ENCODE measurements at places on chromosomes 2 and 18. TPM values are rescaled to one million over a fixed set of nuclear protein-coding genes. Genes with fewer than 3 reads are reported as not detected.

GRCh38 chr2:102558463-102558862 is 60.9 kb upstream of the SLC9A2 start:
- DNase-seq = no peak

DNA sequence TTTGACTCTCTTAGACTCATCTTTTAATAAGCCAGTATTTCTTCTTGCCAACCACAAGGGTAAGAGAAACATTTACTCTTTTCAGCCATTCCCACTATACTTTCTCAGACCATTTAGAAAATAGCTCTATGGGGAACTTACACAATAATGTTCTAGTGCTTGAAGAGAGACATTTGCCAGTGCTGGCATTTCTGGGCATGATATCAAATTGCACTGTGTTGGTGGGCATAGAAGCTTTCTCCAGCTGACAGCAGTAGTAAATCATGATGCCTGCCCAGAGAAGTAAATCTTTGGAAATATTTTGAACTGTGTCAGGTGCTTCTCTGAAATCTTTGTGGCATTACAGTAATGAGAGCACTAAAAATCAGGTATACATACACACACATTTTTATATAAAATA is 346.6 kb downstream of the CBLN2 start:
- DNase-seq = no peak

GRCh38 chr2:126809340-126809739 is 89.3 kb upstream of the TEX51 start:
- DNase-seq = no peak

DNA sequence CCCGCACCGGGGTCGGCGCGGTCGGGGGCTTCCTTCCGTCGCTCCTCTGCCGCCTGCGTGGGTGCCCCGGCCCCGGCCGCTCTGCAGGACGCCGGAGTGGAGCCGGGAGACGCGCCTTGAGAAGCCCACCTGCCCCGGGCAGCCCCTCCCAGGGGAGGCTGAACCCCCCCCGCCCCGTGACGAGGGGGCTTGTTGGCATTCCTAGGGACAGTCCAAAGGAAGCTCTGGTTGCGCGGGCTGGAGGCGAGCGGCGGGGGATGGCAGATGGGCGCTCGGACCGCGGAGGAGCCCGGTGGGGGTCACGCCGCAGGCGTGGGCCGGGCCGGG is 133.5 kb upstream of the MGAT5 start:
- no peak for DNase-seq

GRCh38 chr2:40754912-40755311 is 303.0 kb upstream of the SLC8A1 start:
- no peak for DNase-seq

DNA sequence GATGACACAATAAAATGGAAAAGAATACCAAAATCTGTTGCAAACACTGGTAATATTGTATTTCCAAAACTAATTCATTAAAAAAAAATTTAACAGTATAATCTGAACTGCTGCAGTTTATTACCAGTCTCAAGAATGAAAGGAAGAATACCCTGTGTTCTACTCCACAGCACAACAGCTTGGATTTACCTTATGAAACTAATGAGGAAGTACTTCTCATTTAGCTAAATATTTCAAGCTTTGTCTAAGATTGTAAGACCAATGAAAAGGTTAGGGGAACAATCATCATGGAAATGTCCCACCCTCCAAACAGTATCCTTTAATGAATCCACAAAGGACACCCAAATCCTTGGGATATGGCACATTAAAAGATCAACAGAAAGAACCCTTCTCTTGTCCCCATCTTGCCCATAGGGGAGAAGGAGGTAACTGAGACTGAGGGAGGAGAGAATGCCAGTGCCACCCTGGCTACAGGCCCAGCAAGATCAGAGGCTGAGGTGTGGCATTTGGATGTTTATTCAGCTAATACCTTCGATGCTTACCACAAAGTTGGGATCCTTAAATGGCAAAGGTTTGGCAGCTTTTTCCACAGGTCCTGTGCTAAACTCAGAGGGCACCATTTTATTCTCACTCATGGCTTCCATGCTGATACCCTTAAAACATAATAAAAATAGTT is 17.7 kb downstream of the INO80C start:
- DNase-seq = no peak

- no peak for DNase-seq
Observed at GRCh38 chr2:134359367-134360081, 105.7 kb downstream of the MGAT5 start.

- DNase-seq = no peak
Observed at GRCh38 chr2:64112016-64112415, 32.2 kb downstream of the PELI1 start.

DNA sequence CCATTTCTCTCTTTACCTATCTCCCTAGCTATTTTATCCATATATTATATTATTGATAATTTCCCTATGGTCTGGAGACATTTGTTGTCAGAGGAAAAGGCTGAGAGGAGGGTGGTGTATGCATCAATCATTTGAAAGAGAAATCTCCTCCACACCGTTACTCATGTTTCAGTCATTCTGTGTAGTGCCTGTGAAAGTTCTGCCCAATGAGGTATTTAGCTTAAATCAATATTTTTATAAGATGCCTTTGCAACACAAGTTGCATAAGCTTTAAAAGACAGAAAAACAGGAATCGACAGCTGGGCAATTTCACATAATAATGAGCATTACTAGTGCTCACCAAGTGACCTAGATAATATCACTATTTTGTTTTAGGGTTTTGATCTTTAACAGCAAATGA is 363.7 kb upstream of the FSIP2 start:
- no peak for DNase-seq

DNA sequence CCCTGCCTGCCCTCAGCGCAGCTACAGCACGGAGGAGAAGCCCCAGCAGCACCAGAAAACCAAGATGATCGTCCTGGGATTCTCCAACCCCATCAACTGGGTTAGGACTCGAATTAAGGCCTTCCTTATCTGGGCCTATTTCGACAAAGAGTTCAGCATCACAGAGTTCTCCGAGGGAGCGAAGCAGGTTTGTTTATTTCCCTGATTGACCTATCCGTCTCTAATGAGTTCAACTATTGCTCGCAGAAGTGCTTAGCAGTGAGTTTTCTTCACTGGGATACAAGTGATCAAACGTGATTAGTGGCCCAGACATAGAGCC is 639 bp downstream of the MAIP1 start:
- DNase-seq = no peak

The KCNG3 gene
- 0.04 TPM for polyA plus RNA-seq

The NDUFAF7 gene
- polyA plus RNA-seq = 11.2 TPM

The HADHB gene
- 105 TPM for polyA plus RNA-seq

The EMX1 gene
- not detected for polyA plus RNA-seq

The FIGN gene
- polyA plus RNA-seq = 1.5 TPM

All from urinary bladder (tissue), 4 donors.